ENCODE measurements at places on chromosomes 11 and 22.

- DNase-seq: no peak
- no peaks in the 10 kb centered on the region for H3K4me1 ChIP-seq
- no peak overlapping the region for H3K27ac ChIP-seq
- H3K4me3 ChIP-seq: no peak overlapping the region
- no peaks in the 10 kb centered on the region for H3K36me3 ChIP-seq
- peaks cover 5% of the 10 kb centered on the region for H3K27me3 ChIP-seq
Observed at GRCh38 chr22:42754658-42755057, 34.0 kb upstream of the A4GALT start.

- H3K4me1 ChIP-seq: no peaks in the 10 kb centered on the region
- H3K36me3 ChIP-seq: no peaks in the 10 kb centered on the region
Observed at GRCh38 chr11:92141159-92141558, 83.5 kb upstream of the FAT3 start.

DNA sequence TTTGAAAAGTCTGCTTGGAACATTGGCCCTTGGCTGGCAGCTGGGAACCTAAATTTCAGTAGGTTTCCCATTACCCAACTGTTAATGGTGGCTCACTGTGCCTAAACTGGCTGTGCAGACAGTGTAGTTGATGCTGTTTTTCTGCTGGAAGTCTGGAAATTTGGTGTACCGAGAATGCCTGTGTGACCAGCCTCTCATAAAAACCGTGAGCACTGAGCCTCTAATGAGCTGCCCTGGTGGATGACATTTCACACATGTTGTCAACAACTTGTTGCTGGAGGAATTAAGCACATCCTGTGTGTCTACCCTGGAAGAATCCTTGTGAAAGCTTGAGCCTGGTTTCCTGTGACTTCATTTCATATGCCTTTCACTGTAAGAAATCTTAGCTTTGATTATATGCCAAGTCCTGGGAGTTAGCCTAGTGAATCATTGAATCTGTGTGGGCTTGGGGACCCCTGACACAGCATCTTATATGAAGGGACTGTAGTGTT lies 131.1 kb downstream of the LDLRAD3 start:
- H3K27me3 ChIP-seq: peaks cover 7% of the 10 kb centered on the region
- peaks cover 7% of the 10 kb centered on the region for H3K36me3 ChIP-seq
- no peak overlapping the region for H3K4me3 ChIP-seq
- peaks cover 37% of the 10 kb centered on the region for H3K4me1 ChIP-seq
- DNase-seq: no peak
- peak overlapping the region; percentile 13 for H3K27ac ChIP-seq

- H3K4me3 ChIP-seq: no peak overlapping the region
- no peak for DNase-seq
- peaks cover 5% of the 10 kb centered on the region for H3K27me3 ChIP-seq
Observed at GRCh38 chr11:76257074-76257719, 50.9 kb upstream of the WNT11 start.

- no peak overlapping the region for H3K4me3 ChIP-seq
- H3K4me1 ChIP-seq: peaks cover 5% of the 10 kb centered on the region
- DNase-seq: no peak
- H3K27ac ChIP-seq: no peak overlapping the region
Observed at GRCh38 chr11:69280994-69281393, 13.0 kb upstream of the MYEOV start.

DNA sequence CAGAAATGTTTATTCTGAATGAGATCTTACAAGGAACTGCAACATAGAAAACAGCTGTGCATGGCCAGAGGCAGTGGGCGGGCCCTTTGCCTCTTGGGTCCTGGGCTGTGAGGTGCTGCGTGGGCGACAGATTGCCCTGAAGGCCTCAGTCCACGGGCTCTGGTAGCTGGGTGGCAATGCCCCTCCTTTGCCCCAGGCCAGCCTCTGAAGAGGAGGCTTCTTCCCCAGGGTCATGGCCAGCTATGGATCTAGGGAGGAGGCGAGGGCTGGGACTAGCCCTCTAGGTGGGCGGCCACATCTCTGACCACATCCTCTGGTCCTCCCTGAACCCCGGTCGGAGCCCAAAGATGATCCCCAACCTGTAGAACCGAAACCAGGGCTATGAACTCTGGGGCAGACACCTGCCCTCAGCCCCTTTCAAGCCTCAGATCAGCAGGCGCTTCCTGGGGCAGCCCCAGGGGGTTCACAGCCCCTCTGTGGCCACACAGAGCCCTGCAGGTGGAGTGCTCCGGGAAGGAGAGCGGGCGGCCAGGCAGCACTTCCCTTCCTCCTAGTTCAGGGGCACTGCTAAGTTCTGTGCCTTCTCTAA lies 6.6 kb upstream of the CDC42BPG start:
- no peak for DNase-seq
- H3K27me3 ChIP-seq: peaks cover 3% of the 10 kb centered on the region
- peaks cover 10% of the 10 kb centered on the region for H3K4me1 ChIP-seq

Data from glutamatergic neuron (in vitro differentiated cells).